ENCODE measurements at places on chromosomes 6 and 20. TPM values are rescaled to one million over a fixed set of nuclear protein-coding genes. Genes with fewer than 3 reads are reported as not detected.

The SLC22A7 gene
- total RNA-seq, result not detected

The MDN1 gene
- 32.5 TPM for total RNA-seq

The KIAA0408 gene
- 1.5 TPM for total RNA-seq

The ZSCAN31 gene
- 19.7 TPM for total RNA-seq

The TFAP2C gene
- total RNA-seq, result 9.5 TPM

The APCDD1L gene
- total RNA-seq, result 11.0 TPM

Data from uterine smooth muscle cell (primary cell).